SJSA1 (cell line): ENCODE measurements at places on chromosomes 1 and 21. TPM values are rescaled to one million over a fixed set of nuclear protein-coding genes. Genes with fewer than 3 reads are reported as not detected.

GRCh38 chr1:227378181-227378580 lies 59.9 kb upstream of the CDC42BPA start:
- no peaks in the 10 kb centered on the region for H3K27me3 ChIP-seq
- no peak overlapping the region for H3K27ac ChIP-seq
- no peaks in the 10 kb centered on the region for H3K4me1 ChIP-seq
- no peak overlapping the region for H3K4me3 ChIP-seq

The CFAP126 gene
- total RNA-seq = not detected in 2 replicates

The RALGPS2 gene
- total RNA-seq = 14.9 and 21.4 TPM in 2 replicates

The OR2L2 gene
- total RNA-seq = not detected in 2 replicates
